ENCODE measurements at places on chromosomes 12 and 14.

DNA sequence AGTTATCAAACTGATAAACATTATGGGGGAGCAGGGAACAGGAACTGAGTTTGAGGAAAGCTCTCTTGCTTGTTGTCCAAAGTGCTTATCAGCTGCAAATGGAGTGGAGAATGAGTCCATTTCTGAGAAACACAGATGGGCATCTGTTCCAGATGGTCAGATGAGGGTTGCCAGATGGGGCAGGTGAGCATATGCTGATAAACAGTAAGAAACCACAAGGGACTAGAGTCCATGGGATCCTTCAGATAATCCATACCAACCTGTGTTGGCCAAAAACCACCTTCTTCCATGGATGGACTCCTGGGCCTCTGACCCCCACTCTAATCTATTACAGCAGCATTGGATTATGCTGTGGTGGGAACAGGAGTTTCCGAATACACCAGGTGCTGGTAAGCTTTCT lies 38.3 kb downstream of the GNS start:
- DNase-seq = no peak

DNA sequence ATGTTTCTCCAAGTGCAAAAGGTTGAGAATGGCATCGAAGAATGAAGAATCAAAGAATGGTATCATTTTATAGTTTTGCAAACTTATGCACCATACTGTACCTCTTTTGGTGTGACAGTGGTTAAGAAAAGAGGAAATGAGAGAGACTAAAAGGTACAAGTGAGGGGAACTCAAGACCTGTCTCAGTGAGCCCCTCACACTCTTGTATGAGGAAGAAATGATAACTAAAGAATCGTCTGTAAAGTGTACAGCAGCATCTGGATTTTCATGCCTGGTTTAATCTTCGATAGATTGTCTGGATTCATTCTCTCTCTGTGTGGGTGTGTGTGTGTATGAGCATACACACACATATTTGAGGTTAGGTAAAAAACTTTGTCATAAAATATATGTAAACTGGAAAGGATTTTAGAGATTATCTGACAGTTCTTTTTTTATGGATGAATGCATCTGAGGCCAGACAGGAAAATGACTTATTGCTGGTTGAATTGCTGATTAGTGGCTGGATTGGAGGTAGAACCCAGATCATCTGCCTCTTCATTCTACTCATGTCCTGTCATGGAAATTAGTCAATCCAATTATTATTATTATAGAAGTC lies 16.0 kb upstream of the SLC38A2 start:
- peak; percentile 80 for DNase-seq

- no peak for DNase-seq
Observed at GRCh38 chr12:1766110-1766509, 54.3 kb upstream of the LRTM2 start.

DNA sequence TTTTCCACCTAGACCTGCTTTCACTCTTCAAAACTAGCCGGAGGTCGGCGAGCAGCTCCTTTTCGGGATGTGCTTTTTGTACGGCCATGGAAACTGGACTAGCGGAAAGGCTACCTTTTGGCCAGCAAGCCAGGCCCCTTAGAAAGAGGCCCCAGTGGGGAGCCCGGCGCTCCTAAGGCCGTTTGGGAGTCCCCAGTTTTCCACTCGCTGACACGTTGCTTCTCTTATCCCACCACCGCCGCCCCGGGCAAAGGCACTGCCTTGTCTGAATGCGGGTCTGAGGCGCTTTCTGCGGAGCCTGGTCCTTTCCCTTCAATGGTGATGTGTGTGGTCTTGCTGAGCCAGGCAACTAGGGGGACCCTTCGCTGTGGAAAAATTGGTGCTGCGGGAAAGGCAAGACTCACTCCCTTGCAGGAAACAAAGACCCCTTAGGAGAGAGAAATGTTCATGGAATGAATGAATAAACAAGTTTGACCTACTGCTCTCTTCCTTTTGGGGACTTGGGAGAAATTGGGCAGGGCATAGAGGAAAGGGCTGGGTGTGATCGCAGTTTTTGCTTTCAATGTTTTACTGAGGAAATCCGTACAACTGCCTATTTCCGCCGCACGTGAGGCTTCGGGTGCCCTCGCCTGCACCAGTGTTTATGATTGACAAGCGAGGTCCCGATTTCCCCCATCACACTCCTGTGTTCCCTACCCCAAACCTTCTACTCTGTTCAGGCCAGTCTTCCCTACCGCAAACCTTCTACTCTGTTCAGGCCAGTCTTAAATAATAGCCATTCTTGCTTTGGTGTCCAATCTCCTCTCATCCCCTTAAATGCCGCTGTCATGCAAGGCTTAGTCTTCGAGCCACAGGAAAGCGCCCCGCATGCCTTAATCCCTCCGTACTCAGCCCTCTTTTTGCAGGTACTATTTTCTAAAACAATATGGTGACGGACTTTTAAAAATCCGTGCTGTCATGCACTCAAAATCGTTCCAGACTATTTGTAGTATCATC lies 1.0 kb upstream of the SLC38A2 start:
- DNase-seq = peak; percentile 68
